ENCODE measurements at places on chromosomes 13 and 19. TPM values are rescaled to one million over a fixed set of nuclear protein-coding genes. Genes with fewer than 3 reads are reported as not detected.

The CLEC11A gene
- total RNA-seq, result 72.5 TPM

The LRFN3 gene
- total RNA-seq, result 3.9 TPM

The OR7C1 gene
- total RNA-seq, result not detected

The UTP14C gene
- 5.8 TPM for total RNA-seq

The ADGRL1 gene
- 0.89 TPM for total RNA-seq

The SPART gene
- total RNA-seq, result 46.4 TPM

The LGALS4 gene
- 0.15 TPM for total RNA-seq

The PDX1 gene
- total RNA-seq, result not detected

The ZNF491 gene
- total RNA-seq, result 1.0 TPM

The FGF22 gene
- total RNA-seq, result 0.30 TPM

The LHB gene
- not detected for total RNA-seq

The FSTL3 gene
- 81.8 TPM for total RNA-seq

The CGB2 gene
- total RNA-seq, result 0.34 TPM

The NFILZ gene
- not detected for total RNA-seq

The KHSRP gene
- total RNA-seq, result 200 TPM

The MBD3L2 gene
- total RNA-seq, result not detected

The CDX2 gene
- not detected for total RNA-seq

The PRR19 gene
- total RNA-seq, result 0.84 TPM

The TNFSF13B gene
- total RNA-seq, result 2.5 TPM

The WBP4 gene
- total RNA-seq, result 7.7 TPM

The NKG7 gene
- not detected for total RNA-seq
